ENCODE measurements at places on chromosomes 3 and 15.

- H3K36me3 ChIP-seq, result no peaks in the 10 kb centered on the region
- no peaks in the 10 kb centered on the region for H3K4me1 ChIP-seq
- H3K27ac ChIP-seq, result no peak overlapping the region
These were observed 180.8 kb downstream of the KCNAB1 start for GRCh38 chr3:156300929-156301840.

GRCh38 chr3:37934631-37935289 is 55.8 kb upstream of the VILL start:
- H3K27me3 ChIP-seq, result no peaks in the 10 kb centered on the region
- no peaks in the 10 kb centered on the region for H3K36me3 ChIP-seq
- no peak overlapping the region for H3K4me3 ChIP-seq
- H3K27ac ChIP-seq, result no peak overlapping the region
- no peaks in the 10 kb centered on the region for H3K4me1 ChIP-seq

- no peaks in the 10 kb centered on the region for H3K4me1 ChIP-seq
- H3K4me3 ChIP-seq, result no peak overlapping the region
- H3K27ac ChIP-seq, result no peak overlapping the region
- no peak for DNase-seq
- no peaks in the 10 kb centered on the region for H3K36me3 ChIP-seq
These were observed 181.4 kb downstream of the GREM1 start for GRCh38 chr15:32899126-32899596.

- H3K27ac ChIP-seq, result no peak overlapping the region
- no peak overlapping the region for H3K4me3 ChIP-seq
- H3K4me1 ChIP-seq, result no peaks in the 10 kb centered on the region
- H3K27me3 ChIP-seq, result no peaks in the 10 kb centered on the region
- H3K36me3 ChIP-seq, result no peaks in the 10 kb centered on the region
- no peak for DNase-seq
These were observed 124.1 kb downstream of the GADL1 start for GRCh38 chr3:30770387-30770786.

DNA sequence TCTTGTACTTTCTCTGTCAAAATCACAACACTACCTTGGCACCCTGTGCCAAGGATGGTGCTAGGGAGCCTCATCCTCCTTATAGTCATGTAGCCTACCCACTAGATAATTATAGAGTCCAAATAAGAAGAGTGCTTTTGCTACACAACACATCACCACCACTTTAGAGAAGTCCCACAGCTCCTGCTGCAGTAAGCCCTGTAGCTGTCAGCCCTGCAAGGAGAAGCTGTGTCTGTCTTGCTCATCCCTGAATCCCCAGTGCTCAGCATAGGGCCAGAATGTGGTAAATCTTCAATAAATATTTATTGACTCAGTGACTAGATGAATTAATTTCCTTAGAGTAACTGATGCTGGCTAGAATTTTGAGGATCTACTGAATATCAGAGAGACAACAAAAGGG is 190.8 kb downstream of the ZNF621 start:
- no peaks in the 10 kb centered on the region for H3K27me3 ChIP-seq
- H3K4me1 ChIP-seq, result no peaks in the 10 kb centered on the region
- no peak for DNase-seq

DNA sequence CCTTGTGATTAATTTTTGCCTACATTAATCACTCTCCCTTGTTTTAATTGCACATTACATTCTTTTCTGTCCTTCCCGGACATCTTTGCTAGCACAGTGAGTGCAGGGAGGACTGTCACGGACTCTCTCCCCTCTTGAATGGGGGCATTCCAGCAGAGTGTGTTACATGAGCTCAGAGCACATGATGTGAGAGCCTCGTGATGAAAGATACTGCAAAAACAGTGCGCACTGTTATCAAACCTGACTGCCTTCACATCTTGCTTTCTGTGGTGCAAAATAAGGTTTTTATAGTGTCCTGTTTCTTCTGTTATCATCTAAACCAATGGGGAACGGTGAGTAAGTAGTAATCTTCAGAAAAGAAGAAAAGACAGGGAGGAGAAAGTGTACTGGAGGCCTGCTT is 167.5 kb downstream of the PGPEP1L start:
- no peaks in the 10 kb centered on the region for H3K4me1 ChIP-seq
- H3K27ac ChIP-seq, result no peak overlapping the region
- H3K36me3 ChIP-seq, result no peaks in the 10 kb centered on the region
- no peak overlapping the region for H3K4me3 ChIP-seq

GRCh38 chr3:157063469-157063868 is 96.5 kb downstream of the CCNL1 start:
- H3K27me3 ChIP-seq, result no peaks in the 10 kb centered on the region
- no peak overlapping the region for H3K4me3 ChIP-seq
- no peak for DNase-seq

DNA sequence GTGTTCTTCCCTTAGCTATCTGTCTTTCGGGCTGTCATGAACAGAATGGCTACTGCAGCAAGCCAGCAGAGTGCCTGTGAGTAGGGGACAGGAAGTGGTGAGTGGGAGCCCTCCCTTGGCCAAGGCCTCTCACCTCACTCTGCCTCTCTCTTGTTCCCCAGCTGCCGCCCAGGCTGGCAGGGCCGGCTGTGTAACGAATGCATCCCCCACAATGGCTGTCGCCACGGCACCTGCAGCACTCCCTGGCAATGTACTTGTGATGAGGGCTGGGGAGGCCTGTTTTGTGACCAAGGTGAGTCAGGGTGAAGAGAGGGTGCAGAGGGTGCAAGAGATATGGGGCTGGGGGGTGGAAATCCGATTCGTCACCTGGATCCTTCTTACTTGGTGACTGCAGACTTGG is 3.0 kb downstream of the DLL4 start:
- DNase-seq, result no peak
- H3K27me3 ChIP-seq, result peaks cover 35% of the 10 kb centered on the region
- H3K4me1 ChIP-seq, result peaks cover 38% of the 10 kb centered on the region
- H3K27ac ChIP-seq, result no peak overlapping the region

GRCh38 chr3:183951459-183951858 is 66.2 kb downstream of the ABCC5 start:
- H3K27me3 ChIP-seq, result no peaks in the 10 kb centered on the region
- DNase-seq, result no peak
- H3K4me1 ChIP-seq, result no peaks in the 10 kb centered on the region
- no peaks in the 10 kb centered on the region for H3K36me3 ChIP-seq
- no peak overlapping the region for H3K4me3 ChIP-seq

GRCh38 chr3:45226206-45226915 is at the start of gene TMEM158:
TMEM158 (minus strand) TSS chr3:45226287; CDS start chr3:45226027, 260 bp downstream.
- peak within 1 kb of the TSS; percentile 34 for H3K4me3 ChIP-seq
- peak; percentile 12 for DNase-seq
- H3K27ac ChIP-seq, result no peak within 1 kb of the TSS
- peaks cover 7% of the 10 kb centered on the region for H3K4me1 ChIP-seq

DNA sequence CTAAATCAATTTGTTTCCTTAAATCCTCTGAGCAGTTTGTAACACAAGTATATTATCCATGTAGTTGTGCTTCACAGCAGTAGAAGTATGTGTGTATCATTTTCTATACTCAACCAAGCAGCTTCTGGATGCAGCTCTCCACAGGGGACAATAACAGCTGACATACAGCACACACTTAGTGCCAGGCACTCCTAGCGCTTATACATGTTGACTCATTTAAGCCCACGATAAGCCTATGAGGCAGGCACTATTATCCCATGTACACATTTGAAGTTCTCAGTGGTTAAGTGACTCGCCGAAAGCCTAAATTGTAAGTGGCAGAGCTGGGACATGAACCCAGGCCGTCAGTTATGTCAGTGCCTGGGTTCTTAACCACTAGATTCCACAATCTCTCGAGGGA is 20.3 kb upstream of the LPP start:
- no peak for DNase-seq
- no peaks in the 10 kb centered on the region for H3K4me1 ChIP-seq
- no peak overlapping the region for H3K27ac ChIP-seq
- H3K36me3 ChIP-seq, result no peaks in the 10 kb centered on the region
